ENCODE measurements at places on chromosomes 7 and 10. TPM values are rescaled to one million over a fixed set of nuclear protein-coding genes. Genes with fewer than 3 reads are reported as not detected.

DDC gene
- polyA plus RNA-seq = not detected

VWDE gene
- polyA plus RNA-seq = 0.02 TPM

GIMAP2 gene
- polyA plus RNA-seq = 0.11 TPM

SPRN gene
- 1.2 TPM for polyA plus RNA-seq

GPER1 gene
- 1.8 TPM for polyA plus RNA-seq

DMBT1 gene
- polyA plus RNA-seq = not detected

ADIRF gene
- polyA plus RNA-seq = 3.9 TPM

C10orf67 gene
- 0.14 TPM for polyA plus RNA-seq

CLDN3 gene
- not detected for polyA plus RNA-seq

GJC3 gene
- polyA plus RNA-seq = not detected

MRC1 gene
- polyA plus RNA-seq = not detected

SH2D4B gene
- not detected for polyA plus RNA-seq

CRHR2 gene
- polyA plus RNA-seq = not detected

TSPAN15 gene
- 0.35 TPM for polyA plus RNA-seq

SLC26A3 gene
- polyA plus RNA-seq = not detected

IKZF5 gene
- 7.8 TPM for polyA plus RNA-seq

CPEB3 gene
- 0.36 TPM for polyA plus RNA-seq

C10orf71 gene
- polyA plus RNA-seq = not detected

FZD8 gene
- 0.55 TPM for polyA plus RNA-seq

ARHGAP19 gene
- polyA plus RNA-seq = 7.8 TPM

SPDYE11 gene
- 0.06 TPM for polyA plus RNA-seq

MASTL gene
- polyA plus RNA-seq = 4.6 TPM

FOXP2 gene
- polyA plus RNA-seq = 2.8 TPM

CUZD1 gene
- 0.96 TPM for polyA plus RNA-seq

COL13A1 gene
- 13.1 TPM for polyA plus RNA-seq

ABCC2 gene
- polyA plus RNA-seq = 0.29 TPM

SRRM3 gene
- 2.0 TPM for polyA plus RNA-seq

CDHR1 gene
- not detected for polyA plus RNA-seq

LIPN gene
- not detected for polyA plus RNA-seq

MMP21 gene
- polyA plus RNA-seq = 0.07 TPM

TMEM225B gene
- polyA plus RNA-seq = 0.72 TPM

SDK1 gene
- 2.2 TPM for polyA plus RNA-seq

LEP gene
- not detected for polyA plus RNA-seq

SPOCK2 gene
- 0.02 TPM for polyA plus RNA-seq

CALML5 gene
- polyA plus RNA-seq = not detected

GBX1 gene
- polyA plus RNA-seq = not detected

SLC18A3 gene
- polyA plus RNA-seq = not detected

DIP2C gene
- 12.9 TPM for polyA plus RNA-seq

ARMS2 gene
- not detected for polyA plus RNA-seq

PRLHR gene
- polyA plus RNA-seq = not detected

NUTM2E gene
- polyA plus RNA-seq = 0.09 TPM

CYP26A1 gene
- polyA plus RNA-seq = not detected

RARRES2 gene
- 7.0 TPM for polyA plus RNA-seq

GDF2 gene
- polyA plus RNA-seq = not detected

PLEKHS1 gene
- not detected for polyA plus RNA-seq

MCM10 gene
- polyA plus RNA-seq = 2.6 TPM

CPVL gene
- polyA plus RNA-seq = not detected

TEX47 gene
- polyA plus RNA-seq = not detected

YKT6 gene
- polyA plus RNA-seq = 124 TPM

CD36 gene
- polyA plus RNA-seq = 0.51 TPM

SORCS1 gene
- 0.05 TPM for polyA plus RNA-seq

RBM20 gene
- 0.15 TPM for polyA plus RNA-seq

LDB1 gene
- polyA plus RNA-seq = 95.7 TPM

SYNPO2L gene
- 0.02 TPM for polyA plus RNA-seq

PPP1R9A gene
- not detected for polyA plus RNA-seq

All from AG04450 (cell line).